Motor neuron (in vitro differentiated cells): ENCODE measurements at places on chromosomes 5 and 9. TPM values are rescaled to one million over a fixed set of nuclear protein-coding genes. Genes with fewer than 3 reads are reported as not detected.

MCTP1 gene
- 5.7 and 6.0 TPM in 2 replicates for total RNA-seq

CBY3 gene
- total RNA-seq = 1.4 and 3.3 TPM in 2 replicates

XRCC4 gene
- 15.1 and 16.1 TPM in 2 replicates for total RNA-seq

SLC34A3 gene
- 0.15 and 0.16 TPM in 2 replicates for total RNA-seq

GRXCR2 gene
- not detected in 2 replicates for total RNA-seq

AQP7 gene
- total RNA-seq = 0.86 and 1.7 TPM in 2 replicates

AGXT2 gene
- not detected in 2 replicates for total RNA-seq
